ENCODE measurements at places on chromosomes 5 and 9. TPM values are rescaled to one million over a fixed set of nuclear protein-coding genes. Genes with fewer than 3 reads are reported as not detected.

DNA sequence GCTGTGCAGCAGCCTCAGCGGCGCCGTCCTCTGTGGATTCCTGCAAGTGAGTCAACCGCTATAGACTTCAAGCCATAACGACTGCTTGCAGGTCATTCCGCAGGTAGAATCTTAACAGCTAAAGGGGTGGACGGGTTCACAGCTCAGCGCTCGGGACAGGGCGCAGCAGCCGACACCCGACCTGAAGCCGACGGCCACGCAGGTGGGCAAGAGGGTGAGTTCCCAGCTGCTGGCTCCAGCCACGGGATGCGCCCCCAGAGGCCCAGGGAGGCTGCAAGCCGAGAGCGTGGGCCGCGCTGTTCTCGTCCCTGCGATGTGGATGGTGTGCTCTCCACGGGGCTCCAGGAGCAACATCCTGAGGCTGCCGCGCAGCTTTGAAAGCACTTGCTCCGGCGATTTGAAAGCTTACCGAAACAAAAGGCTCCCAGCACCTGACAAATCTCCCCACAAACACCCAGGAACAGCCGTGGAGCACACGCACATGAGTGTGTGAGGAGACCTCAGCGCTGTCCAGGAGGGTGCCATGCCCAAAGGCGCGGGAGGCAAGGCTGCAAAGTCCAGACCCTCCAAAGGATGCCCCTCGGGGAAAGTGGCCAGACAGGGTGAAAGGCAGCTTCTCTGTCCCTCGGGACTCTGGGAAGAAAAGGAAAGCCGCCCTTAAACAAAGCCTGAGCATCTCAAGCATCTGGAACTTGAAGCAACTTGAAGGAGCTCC lies 48.7 kb downstream of the EXD3 start:
- peak; percentile 76 for DNase-seq

DNA sequence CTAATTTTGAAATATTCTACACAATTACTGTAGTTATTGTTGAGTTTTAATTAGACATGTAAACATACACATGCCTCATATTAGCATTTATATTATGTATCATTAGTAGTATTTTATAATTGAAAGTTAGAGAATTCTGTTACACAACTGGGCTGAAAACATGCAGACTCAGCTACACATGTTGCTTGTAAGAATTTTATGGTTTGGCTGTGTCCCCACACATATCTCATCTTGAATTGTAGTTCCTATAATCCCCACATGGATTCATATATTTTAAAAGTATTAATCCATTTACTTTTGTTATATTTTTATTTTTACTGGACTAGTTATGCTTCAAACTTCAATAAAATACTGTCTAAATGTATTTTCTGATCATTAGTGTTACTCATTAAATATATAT lies 2075.3 kb upstream of the C9orf72 start:
- no peak for DNase-seq

DNA sequence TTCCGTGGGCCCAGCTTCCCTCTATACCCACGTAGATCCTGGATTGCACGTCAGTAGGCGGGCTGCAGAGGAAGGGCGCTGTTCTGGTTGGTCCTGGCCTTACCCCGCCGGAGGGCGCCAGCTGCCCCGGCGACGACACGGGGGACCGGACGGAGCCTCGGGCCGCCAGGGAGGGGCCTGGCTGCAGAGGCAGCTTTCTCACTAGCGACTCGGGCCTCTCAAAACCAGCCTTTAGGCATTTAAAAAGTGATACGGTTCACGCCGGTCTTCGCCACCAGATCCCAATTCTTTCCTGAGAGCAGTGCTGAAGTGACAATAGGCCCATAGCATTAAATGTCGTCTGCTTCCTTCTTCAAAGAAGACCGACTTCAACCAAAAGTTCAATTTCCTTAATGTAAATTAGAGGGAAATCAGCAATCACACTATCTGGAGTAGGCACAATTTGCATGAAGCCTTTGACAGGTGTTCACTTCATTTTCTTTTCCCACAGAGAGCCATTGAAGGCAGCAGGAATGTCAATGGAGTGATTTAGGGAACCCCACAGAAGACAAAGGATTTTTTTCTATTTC lies 17.6 kb upstream of the UBE2D2 start:
- DNase-seq: peak; percentile 91

- DNase-seq: no peak
Measured at GRCh38 chr9:113588242-113588810, 124.8 kb downstream of the RGS3 start.

DNA sequence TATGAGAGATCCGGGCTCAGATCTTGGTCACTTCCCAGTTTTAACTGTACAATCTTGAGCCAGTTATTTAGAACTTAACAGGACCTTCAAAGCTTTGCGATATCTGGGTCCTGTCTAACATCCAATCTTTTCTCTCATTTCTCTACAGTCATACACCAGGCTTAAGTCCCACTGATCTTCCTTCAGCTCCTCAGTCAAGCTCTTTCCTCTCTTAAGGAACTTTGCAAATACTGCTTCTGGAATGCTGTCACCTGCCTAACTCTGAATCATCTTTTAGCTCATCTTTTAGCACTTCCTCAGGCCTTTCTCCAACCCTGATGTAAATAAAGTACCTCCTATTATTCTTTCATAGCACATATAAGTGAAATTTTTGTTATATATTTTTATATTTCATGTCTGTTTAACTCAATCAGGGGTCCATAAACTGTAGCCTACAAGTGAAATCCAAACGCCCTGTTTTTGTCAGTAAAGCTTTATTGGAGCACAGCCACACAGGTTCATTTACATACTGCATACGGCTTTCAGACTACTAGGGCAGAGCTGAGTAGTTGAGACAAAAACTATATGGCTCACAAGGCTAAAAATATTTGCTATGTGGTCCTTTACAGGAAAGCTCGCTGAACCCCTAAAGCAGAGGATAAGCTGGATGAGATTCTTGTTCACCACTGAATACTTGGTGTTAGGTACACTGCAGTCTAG lies 63.5 kb downstream of the MEF2C start:
- DNase-seq: no peak

- no peak for DNase-seq
Measured at GRCh38 chr5:73233461-73234203, 60.6 kb downstream of the TMEM174 start.

DNA sequence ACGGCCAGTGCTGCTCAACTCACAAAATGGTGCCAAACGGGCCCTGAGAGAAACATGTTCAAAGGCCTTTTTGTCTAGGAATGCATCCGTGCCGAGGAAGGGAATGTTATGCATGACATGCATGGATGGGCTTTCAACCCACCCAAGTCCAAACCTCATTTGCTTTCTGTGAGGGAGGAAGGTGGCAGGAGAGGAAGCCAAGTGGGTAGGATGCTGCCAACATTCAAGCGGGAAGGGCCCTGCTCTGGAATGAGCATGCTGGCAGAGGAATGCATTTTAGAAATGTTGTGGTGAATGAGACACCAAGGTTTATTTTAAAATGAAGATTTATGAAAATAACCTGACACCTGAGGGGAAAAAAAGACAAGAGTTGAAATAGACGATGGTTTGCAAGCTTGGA lies 479.1 kb downstream of the CCDC171 start:
- DNase-seq: no peak

- DNase-seq: no peak
Measured at GRCh38 chr9:132485393-132485792, 75.4 kb downstream of the CFAP77 start.

DNA sequence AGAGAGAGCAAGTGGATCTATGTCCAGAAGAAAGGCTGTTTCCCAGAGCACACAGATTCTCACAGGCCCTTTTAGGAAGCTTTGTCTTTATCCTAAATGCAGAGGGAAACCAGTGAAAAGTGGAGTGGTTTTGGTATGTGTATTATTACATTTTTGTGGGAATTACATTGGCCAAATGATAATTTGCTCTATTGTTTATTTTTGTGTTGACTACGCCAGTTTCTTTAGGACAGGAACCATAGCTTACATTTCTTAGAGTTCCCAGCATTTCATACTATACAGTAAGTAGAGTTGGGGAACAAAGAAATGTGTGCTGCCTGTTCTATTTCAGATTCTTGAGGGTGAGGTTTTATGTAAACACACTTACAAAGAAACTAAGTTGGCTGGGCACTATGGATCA lies 29.4 kb upstream of the SPATA31D4 start:
- DNase-seq: no peak

DNA sequence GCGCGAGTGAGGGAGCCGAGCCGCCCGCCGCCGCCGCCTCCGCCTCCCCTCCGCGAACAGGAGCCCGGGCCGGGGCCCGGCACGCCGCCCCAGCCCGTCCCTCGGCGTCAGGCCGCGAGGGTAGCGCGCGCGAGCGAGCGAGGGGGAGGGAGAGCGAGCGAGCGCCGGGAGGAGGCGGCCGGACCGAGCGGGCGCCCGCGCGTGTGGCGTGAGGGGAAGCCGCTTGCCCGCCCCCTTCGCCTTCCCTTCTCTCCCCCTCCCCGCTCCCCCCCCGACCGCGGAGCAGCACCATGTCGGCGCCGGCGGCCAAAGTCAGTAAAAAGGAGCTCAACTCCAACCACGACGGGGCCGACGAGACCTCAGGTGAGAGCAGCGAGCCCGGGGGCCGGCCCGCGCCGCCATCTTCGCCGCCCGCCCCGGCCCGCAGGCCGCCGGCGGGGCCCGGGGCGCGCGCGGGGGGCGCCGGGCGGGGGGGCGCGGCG lies 312 bp downstream of the SET start:
- no peak for DNase-seq

GRCh38 chr9:27560457-27560856 lies 12.8 kb downstream of the C9orf72 start:
- DNase-seq: no peak

DNA sequence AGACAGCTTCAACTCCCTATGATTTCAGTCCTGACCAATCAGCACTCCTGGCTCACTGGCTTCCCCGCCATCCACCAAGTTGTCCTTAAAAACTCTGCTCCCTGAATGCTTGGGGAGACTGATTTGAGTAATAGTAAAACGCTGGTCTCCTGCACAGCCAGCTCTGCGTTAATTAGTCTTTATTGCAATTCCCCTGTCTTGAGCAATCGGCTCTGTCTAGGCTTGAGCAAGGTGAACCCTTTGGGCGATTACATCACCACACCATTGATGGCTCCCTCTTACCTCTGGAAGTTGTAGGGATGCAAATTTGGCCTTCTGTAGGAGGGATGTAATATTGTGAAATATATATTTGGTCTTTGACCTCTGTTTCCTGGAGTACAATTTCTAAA lies 2.9 kb upstream of the SLC23A1 start:
- no peak for DNase-seq

- no peak for DNase-seq
Measured at GRCh38 chr5:86716121-86716520, 98.4 kb downstream of the COX7C start.

GRCh38 chr5:138650196-138650595 lies 75.0 kb upstream of the HSPA9 start:
- no peak for DNase-seq

- DNase-seq: no peak
Measured at GRCh38 chr9:109463924-109464625, 34.0 kb downstream of the PTPN3 start.

- no peak for DNase-seq
Measured at GRCh38 chr9:79477955-79478771, 93.6 kb upstream of the TLE4 start.

DNA sequence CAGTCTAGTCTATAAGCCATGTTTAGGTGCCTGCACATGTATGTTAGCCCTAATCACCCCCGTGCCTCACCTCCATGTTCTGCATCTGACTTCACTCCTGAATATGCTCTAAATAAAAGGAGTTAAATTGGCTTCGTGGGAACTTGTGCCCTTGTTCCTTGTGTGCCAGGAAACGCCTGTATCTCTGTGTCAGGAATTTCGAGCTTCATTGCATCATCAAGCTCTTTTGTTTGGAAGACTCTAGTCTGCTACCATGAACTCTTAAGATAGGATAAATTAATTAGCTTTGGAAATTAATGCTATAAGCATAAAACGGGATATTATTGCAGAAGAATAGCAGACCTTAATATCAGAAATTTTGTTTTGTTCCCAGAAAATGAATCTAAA lies 99.2 kb downstream of the ADCY2 start:
- no peak for DNase-seq

GRCh38 chr5:142360607-142361120 lies 35.8 kb upstream of the SPRY4 start:
- DNase-seq: peak; percentile 64

SPATA31D4 gene
- total RNA-seq: not detected

INSL4 gene
- total RNA-seq: not detected

CORO2A gene
- 2.5 TPM for total RNA-seq

GNA14 gene
- 4.8 TPM for total RNA-seq

KCNT1 gene
- 0.06 TPM for total RNA-seq

KIF20A gene
- not detected for total RNA-seq

Data from mesenteric fat pad (tissue), 1 donor.